ENCODE measurements at places on chromosomes 1 and 21. TPM values are rescaled to one million over a fixed set of nuclear protein-coding genes. Genes with fewer than 3 reads are reported as not detected.

GRCh38 chr1:156658496-156658895 lies 16.6 kb downstream of the BCAN start:
- DNase-seq: no peak

GRCh38 chr1:226937940-226938725 lies 2.0 kb upstream of the COQ8A start:
- DNase-seq: no peak

DNA sequence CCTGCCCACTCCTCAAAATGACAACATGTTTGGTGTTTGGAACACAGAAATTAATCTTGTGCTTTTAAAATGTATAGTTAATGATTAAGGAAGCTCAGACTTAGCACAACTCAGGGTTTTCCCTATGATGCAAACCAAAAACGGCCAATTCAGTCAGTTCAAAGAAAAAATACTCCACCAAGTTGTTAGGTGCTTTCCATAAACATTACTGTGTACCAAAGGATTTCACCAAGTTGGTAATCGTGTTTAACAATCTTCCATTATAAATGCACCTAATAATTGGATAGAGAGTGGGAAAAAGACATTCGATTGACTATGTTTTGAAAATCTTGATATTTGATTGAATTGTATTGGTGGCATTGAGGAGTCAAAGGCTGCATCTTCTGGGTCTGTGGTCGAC lies 33.3 kb upstream of the DUSP10 start:
- no peak for DNase-seq

The WASF2 gene
- 160 TPM for total RNA-seq

The CPTP gene
- total RNA-seq: 35.8 TPM

DNA sequence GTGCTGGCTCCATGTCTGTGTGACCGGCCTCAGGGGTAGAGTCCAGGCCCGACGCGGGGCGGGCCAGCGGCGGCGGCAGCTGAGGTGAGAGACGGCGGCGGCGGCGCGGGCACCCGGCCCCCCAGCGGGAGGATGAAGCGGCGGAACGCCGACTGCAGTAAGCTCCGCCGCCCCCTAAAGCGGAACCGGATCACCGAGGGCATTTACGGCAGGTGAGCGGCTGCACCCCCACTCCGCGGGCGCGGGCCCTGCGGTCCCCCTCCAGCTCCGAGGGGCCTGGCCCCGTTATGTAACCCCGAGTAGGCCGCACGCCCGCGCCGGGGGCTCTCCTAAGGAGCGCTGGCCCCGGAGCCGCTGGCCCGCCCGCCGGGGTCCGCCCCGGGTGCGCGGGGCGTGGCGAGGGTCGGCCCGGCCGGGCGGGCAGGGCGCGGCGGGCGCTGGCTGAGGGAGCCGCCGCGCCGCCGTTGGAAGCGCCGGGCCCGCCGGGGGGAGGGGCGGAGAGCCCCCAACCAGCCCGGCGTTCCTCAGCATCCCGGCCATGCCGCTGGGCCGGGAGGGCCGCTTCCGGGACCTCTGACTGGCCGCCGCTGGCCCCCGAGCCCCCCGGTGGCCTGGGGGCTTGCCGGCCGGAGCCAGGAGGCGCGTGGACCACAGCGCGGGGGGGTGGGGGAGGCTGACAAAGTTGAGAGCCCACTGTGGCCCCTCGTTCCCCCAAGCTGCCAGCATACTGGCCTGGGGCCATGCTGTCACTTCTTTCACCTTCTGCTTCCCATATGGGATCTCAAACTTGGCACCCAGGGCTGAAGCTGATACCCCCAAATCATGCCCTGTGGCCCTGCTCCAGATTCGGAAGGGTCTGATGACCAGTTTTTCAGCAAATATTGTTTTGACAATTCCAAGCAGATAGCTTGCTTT lies 527 bp downstream of the MACO1 start:
- peak; percentile 66 for DNase-seq

GRCh38 chr1:112718691-112719418 lies 3.7 kb upstream of the PPM1J start:
- peak; percentile 51 for DNase-seq

The SPATA45 gene
- not detected for total RNA-seq

- DNase-seq: no peak
Measured at GRCh38 chr1:53968125-53968513, 22.0 kb downstream of the LRRC42 start.

DNA sequence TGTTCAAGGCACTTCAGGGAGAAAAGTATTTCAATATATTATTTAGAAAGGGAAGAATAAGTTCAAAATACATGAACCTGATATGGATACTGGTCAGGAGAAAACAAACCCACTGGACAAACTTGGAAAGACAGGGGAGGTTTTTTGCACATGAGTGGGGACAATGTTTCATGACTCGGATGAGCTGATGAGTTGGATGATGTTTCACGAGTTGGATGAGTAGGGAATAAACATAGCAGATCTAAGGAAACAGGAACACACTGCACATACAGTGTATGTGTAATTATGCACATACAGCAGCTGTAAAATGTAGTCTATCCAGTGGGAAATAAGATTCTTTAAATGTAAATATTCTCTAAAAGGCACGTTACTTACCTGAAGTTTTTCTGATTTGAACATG lies 682.9 kb upstream of the ADAMTS5 start:
- DNase-seq: no peak

DNA sequence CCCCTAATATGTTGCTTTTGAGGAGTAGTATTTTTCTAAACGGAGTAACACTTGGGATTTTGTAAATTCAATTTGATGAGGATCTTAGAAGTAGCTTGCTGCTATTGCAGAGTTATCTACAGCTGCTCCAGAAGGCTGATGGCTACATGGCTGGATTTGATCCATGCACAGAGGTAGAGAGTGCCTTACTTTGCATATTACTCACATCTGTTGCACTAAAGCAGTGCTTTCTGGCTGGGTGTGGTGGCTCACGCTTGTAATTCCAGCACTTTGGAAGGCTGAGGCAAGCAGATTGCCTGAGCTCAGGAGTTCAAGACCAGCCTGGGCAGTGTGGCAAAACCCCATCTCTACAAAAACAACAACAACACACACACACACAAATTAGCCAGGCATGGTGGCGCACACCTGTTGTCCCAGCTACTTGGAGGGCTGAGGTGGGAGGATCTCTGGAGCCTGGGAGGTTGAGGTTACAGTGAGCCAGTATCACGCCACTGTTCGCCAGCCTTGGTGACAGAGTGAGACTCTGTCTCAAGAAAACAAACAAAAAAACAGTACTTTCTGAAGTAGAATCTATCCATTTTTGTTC lies 24.6 kb downstream of the RALGPS2 start:
- no peak for DNase-seq

The DDR2 gene
- 0.59 TPM for total RNA-seq

DNA sequence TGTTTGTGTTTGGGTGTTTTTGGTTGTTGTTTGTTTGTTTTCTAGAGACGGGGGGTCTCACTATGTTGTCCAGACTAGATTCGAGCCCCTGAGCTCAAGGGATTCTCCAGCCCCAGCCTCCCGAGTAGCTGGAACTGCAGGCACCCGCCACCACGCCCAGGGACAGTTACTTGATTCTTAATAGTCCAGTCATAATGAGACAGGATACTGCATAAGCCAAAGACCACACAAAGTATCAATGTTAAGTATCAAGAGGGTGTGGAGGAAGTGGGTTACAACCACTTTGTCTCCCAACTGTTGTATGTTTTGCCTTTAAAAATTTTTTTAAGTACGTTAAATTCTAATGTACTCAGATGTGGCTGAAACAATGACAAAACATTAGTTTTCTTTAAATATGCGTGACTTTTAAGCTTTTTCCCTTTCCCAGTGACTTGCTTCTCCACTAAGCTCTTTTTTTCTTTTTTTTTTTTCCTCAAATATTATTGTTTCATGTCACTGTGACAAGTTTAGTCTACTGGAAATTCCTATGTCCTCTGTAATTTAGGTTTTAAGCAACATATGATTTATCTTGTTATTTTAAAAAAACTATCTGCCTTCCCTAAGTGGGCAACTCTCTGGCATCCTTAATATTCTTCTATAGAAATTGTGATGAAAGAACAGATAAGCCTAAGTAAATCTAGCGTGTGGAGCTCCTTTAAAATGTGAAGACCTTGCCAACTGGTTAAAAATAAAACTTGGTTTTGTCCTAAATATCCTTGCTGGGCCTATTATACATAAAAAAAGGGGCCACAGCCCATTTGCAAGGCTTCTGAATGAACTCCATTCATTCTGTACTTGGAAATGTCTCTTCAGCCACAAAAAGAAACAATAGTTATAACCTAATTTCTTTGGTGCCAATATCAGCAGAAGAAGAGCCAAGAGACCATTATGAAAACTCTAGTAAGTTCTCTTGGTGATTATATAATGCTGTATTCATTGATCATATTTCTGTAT lies 56.2 kb upstream of the DPH5 start:
- DNase-seq: peak; percentile 58

GRCh38 chr1:221063651-221064050 lies 184.4 kb downstream of the HLX start:
- no peak for DNase-seq

GRCh38 chr1:19814681-19815503 lies at the start of gene RNF186:
TSS of gene RNF186 (minus strand) at chr1:19815283. CDS start at chr1:19815101, 182 bp downstream.
- no peak for DNase-seq

DNA sequence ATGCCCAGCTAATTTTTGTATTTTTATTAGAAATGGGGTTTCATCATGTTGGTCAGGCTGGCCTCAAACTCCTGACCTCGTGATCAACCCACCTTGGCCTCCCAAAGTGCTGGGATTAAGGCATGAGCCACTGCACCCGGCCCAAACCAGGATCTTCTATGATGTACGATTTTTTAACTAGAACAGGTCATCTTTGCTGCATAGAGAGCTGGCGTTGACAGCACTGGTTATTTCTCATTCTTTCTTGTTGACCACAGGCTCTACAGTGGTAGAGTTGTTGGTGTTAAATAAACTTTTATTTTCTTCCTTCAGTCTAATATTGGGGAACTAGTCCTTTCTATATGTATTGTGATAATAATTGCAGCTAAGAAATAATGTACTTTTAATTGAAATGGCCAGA lies 3.8 kb upstream of the MAB21L3 start:
- no peak for DNase-seq
